ENCODE measurements at places on chromosomes 7 and 10.
A peak's percentile ranks its signal among the peaks of the same experiment; 100 is the strongest.

DNA sequence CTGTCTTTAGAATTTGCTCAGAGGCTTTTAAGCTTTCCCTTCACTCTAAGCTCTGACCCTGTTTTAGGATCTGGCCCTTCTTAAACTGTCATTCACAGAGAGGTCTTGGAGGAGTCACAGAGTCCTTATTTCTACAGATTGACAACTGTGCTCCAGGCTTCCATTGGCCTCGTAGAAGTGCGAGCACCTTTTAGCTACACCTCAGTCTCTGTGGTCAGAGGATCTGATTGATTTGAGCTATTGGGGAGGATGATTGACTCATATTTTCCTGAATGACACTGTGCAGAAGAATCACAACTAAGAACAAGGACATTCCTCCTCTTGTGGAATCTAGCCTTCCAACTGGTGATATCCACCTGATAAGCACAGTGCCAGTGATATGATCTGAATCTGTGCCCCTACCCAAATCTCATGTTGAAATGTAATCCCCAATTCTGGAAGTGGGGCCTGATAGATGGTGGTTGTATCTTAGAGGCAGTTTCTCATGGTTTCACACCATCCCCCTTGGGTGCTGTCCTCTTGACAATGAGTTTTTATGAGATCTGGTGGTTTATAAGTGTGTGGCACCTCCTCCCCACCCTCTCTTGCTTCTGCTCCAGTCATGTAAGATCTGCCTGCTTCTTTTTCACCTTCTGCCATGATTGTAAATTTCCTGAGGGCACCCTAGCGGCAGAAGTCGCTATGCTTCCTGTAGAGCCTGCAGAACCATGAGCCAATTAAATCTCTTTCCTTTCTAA is 3.2 kb downstream of the CYP3A7 start:
- no peak for DNase-seq

- no peak for DNase-seq
Observed at GRCh38 chr10:65234261-65234660, 1691.6 kb upstream of the LRRTM3 start.

GRCh38 chr7:30788640-30789333 is 17.6 kb downstream of the MINDY4 start:
- no peak for DNase-seq

- no peak for DNase-seq
Observed at GRCh38 chr10:58030208-58030607, 237.5 kb downstream of the IPMK start.

GRCh38 chr7:121505021-121505420 is 108.9 kb upstream of the FAM3C start:
- DNase-seq, result no peak

- no peak for DNase-seq
Observed at GRCh38 chr7:33845991-33846509, 59.3 kb upstream of the BMPER start.

DNA sequence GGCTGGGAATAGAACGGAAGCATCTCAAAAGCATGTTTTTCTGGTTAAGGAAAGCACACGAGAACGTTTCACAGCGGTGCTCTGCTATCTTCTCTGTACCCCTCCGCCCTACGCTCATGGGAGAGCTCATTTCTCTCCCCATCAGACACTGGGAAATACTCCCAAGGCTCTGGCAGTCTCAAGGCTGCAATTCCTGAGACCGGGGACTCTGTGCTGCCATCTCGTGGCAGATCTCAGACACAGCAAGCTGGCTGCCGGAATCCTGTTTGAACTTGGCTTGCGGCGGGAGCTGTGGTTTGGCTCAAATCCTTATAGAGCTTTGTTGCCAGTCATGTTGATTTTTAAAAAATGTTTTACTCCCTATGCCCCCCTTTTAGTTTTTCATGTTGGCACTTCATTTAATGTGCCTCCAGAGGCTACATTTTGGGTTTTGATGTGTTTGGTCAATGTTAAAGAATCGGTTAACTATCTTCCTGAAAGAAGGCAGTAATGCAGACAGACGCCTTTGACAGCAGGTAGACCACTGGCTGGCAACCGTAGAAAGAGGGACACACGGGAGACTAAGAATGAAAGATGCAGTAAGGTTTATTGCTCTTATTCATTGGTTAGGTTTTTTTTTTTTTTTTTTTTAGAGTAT is 27.6 kb downstream of the BMPER start:
- peak; percentile 76 for DNase-seq

- no peak for DNase-seq
Observed at GRCh38 chr7:54955296-54955695, 63.5 kb upstream of the EGFR start.

DNA sequence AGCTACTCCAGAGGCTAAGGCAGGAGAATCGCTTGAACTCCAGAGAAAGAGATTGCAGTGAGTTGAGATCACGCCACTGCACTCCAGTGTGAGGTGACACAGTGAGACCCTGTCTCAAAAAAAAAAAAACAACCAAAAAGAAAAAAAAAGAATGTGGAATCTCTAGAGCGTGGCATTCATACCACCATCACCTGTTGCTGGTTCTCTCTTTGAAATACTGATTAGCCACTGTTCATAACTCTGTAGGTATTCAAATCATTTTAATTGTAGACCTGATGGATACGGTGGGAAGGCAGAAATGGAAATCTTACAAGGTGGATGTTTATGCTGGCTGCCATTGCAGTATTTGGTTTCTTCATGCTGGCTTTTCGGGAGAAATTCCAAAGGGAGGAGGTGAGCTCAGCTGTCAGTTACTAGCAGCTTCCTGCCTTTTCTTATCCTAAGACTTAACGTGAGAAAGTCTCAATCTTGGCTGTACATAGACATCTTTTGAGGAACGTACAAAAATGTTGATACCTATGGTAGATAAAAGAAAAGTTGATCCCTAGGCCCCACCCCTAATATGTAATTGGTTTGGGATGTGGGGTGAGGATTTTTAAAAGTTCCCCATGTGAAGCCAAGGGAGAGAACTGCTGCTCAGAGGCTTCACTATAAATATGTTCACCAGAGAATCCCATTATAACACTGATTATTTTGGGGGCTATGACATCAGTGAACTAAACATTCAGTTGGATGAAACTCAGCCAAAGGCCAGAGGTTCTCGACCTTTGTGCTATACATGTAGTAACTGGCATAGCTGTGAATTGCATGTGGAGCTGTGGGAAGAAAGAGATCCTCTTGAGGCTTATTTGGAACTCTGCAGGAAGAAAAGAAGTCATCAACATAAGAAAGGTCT is 26.9 kb upstream of the MKLN1 start:
- no peak for DNase-seq

DNA sequence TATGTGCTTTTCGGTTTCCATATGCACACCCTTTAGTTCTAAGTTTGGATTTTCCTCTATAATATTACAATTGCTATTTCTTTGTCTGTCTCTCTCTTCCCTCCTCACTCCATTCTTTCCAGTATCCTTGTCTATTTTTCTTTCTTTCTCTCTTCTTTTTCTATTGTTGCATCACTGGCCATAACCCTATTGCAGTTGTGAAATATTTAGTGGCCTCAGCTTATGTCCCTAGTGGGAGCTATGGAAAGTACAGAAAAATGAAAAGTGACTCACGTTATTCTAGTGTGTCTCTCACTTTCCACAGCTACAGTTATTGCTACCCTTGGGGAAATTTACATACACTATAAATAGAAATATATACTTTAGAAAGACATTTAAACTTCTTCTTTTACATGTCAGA is 59.1 kb downstream of the CNTNAP2 start:
- no peak for DNase-seq

- no peak for DNase-seq
Observed at GRCh38 chr7:148026713-148027112, 563.9 kb upstream of the C7orf33 start.

- DNase-seq, result no peak
Observed at GRCh38 chr10:116110736-116111135, 162.3 kb downstream of the GFRA1 start.

DNA sequence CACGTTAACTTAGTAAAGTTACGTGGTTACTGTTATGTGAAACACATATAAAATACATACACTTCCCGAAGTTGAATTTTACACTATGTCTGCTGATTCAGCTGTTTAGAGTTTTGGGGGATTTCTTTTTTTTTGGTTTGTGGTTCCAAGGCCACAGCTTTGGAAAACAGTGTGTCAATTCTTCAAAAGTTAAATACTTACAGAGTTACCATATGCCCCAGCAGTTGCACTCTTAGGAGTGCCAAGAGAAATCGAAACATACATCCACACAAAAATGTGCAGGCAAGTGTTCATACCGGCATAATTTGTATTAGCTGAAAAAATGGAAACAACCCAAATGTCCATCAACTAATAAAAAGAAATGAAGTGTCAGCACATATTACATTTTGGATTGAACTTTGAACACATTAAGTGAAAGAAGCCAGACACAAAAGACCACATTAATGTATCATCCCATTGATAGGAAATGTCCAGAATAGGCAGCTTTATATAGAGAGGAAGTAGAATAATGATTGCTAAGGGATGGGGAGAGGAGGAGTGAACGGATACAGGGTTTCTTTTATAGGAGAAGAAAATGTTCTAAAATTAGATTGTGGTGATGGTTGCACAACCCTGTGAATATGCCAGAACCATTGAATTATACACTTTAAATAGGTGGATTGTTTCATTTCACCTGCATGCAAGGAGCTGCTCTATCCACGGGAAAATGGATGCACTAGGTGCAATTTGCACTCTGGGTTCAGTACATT is 17.6 kb downstream of the APBB1IP start:
- DNase-seq, result no peak

DNA sequence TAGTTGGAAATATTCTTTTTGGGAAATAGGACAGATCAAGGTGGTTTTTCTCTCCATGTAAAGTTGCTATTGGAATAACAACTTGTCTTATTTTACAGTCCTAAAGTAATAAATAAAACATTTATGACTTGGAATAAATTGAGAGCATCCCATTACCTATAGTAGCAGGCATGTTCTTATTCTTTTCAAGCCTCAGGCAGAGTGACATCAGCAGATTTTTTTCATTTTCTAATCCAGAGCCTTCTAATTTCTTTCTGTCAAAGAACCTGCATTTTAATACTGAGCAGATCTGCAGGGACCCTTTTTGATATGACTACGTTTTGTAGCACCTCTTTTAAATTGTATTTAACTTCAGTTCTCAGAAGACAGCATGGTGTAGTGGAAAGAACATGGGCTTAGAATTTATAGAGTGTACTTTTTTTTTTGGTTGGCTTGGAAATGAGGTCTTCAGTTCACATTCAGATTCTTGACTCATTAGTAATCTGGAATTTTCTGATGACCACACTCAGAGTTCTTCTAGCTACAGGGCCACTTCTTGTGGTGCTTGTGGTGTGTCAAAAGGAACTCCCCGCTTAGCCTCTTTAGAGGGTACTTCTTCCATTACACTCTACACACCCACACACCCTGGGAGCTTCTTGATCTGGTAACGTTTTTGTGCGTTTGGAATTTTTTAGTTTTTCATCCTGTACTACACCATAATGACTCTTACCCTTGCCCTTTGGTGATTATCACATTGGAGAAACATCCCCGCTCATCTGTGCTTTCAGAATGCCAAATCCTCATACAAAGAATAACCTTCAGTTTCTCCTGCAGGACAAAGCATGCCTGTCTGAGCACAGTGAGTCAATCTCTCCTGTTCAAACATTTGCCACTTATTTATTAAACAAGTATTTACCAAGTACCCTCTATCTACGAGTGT is 34.6 kb downstream of the AGK start:
- DNase-seq, result no peak

Data from activated T-cell treated with anti-CD3 and anti-CD28 coated beads, Interleukin-2, amount 50 U/mL, for 24 hours (primary cell).